ENCODE measurements at places on chromosomes 6 and 20.

GRCh38 chr6:40352527-40353170 lies 234.5 kb downstream of the LRFN2 start:
- DNase-seq = no peak

DNA sequence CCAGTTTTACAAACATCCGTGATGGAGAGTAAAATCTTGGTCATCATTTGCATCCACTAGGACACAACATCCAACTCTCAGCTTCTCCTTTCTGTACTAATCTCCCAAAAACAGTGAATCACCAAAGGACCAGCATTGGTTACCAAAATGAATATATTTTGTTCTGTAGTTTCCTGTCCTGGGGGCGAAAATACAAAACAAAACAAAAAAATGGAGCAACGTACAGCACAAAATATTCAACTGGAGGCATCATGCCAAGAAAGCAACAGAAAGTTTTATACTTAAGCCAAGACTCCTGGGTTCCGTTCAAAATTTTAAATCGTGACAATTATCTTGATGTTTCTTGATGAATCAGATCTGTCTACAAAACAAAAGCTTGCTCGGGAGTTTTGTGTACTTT lies 126.6 kb upstream of the CCDC28A start:
- no peak for DNase-seq

GRCh38 chr20:34546751-34547181 lies 11.8 kb upstream of the MAP1LC3A start:
- DNase-seq = no peak

DNA sequence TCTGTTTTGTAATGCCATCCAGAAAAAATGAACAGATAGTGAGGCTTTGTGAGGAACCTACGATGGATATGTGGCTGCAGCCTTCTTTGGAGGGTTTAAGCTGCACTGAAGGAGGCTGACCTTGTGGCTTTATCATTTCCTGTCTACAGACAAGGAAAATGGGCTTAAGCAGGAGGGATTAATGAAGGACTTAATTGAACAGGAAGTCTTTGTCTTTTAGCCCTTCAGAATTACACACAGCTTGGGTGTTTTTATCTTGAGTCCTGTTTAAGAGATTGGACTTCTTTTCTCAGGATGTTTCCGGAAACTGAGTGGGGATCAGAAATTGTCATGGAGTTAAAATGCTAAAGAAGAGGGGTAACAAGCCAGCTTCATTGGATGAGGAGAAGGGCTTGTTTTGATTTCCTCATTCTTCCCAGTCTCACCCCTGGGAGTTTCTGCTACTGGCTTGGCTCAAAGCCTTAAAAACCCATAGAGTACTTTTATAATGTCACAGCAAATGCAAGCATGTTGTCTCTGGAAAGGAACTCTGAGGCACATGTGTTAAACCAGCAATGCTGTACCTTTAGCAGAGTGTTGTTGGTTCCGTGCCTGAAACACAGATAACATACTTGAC lies 193.6 kb downstream of the JARID2 start:
- DNase-seq = no peak

DNA sequence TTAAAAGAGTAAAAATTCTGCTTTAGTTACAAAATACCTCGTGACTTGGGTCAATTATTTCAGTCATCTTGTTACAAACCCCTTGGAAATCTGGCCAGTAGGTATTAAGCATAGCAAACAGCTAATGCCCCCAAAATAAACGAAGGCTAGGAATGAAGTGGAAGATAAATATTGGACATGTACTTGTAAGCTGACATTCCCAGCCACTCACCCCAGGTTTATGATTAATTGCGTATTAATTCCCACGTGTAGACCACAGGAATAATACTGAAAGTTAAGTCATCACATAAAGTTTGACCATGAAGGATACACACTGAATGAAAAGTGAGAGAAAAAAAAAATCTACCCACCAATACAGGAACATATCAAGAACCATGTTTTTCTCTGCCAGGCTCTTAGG lies 936.5 kb upstream of the ADGRB3 start:
- DNase-seq = no peak

GRCh38 chr6:130367767-130368166 lies 1.9 kb downstream of the TMEM200A start:
- DNase-seq = peak; percentile 22

- DNase-seq = peak; percentile 62
Observed at GRCh38 chr6:42417641-42418112, 34.0 kb downstream of the TRERF1 start.

DNA sequence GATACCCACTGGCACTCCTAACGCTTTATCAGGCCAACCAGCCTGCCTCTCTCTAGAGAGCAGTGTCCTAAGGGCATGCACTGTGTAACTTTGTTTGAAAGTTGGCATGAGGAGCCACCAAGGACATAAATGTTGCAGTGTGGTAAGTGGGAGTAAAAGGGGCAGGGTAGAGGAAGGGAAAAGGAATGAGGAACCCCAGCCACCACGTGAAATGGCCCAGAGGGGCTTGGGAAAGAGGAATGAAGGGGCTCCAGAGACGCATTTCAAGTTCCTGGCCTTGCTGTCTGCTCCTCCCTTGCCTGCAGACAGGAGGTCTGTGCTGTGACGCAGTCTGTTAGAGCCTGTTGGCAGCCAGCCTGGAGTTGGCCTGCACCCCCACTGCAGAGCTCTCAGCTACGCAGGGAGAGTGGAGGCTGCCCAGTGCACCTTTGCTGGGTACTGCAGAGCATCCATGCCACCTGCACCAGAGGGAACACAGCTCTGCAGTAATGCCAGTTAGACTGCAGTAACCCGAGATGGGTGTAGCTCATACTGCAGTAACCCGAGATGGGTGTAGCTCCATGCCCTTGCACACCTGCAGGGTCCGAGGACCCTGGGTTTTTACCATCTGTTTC lies 86.8 kb upstream of the SNAP25 start:
- no peak for DNase-seq

DNA sequence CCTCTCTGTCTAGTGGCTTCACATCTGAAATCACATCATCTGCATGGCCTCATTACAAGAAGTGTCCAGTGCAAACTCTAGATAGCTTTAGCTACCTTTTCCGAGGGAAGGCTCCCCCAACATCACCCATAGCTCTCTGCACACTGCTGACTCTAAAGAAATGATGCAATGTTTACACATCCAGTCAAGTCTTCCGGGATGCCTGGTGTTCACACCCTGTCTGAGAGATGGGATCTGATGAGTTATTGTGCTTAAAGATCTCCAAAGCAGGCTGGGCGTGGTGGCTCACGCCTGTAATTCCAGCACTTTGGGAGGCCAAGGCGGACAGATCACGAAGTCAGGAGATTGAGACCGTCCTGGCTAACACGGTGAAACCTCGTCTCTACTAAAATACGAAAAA lies 404.6 kb upstream of the IRAK1BP1 start:
- DNase-seq = no peak

DNA sequence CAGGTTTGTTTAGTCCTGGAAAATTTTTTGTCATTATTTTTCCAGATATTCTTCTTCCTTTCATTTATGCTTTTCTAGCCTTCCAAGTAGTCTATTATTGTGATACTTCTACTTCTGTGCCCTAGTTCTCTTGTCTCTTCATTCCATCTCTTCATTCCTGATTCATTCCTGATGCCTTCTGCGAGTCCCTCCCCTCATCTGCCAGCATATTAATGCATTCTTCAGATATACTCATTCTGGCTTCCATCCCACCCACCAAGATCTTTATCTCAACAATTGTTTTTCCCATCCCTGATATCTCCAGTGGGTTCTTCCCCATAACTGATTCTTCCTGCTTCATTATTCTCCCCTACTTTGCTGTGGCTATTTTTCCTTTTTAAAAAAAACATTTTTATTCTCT lies 35.2 kb downstream of the ALDH5A1 start:
- DNase-seq = no peak

Measured in CD4-positive, alpha-beta T cell treated with Interleukin-12 subunit alpha and Interleukin-12 subunit beta, for 1 hour (primary cell).